Activated naive CD8-positive, alpha-beta T cell treated with anti-CD3 and anti-CD28 coated beads, Interleukin-2, amount 10 ng/mL, durations not matched to agents 7 days and 5 days (primary cell): ENCODE measurements at places on chromosomes 12 and 14.

DNA sequence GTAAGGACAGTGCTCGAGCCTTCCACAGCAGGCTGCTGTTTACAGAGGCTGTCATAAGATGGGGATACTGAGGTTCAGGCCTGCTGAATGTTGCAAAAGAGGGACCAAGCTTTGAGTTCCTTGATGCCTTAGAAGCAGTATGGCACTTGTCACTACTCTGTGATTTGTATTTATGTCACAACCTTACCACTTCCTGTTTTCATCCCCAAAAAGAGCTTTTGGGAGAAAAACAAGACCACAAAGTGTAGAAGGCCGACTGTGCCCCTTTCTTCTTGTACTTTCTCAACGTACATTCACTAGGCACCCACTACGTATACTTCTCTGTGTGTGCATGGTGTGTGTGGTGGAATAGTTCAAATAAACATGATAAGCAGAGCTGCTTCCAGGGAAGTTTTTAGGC lies 90.1 kb downstream of the DRAM1 start:
- no peak overlapping the region for H3K27ac ChIP-seq
- H3K36me3 ChIP-seq, result no peaks in the 10 kb centered on the region
- peaks cover 5% of the 10 kb centered on the region for H3K27me3 ChIP-seq
- H3K4me3 ChIP-seq, result no peak overlapping the region

- no peak overlapping the region for H3K27ac ChIP-seq
- H3K36me3 ChIP-seq, result no peaks in the 10 kb centered on the region
- H3K27me3 ChIP-seq, result no peaks in the 10 kb centered on the region
- no peak for DNase-seq
Measured at GRCh38 chr12:84397263-84397662, 515.3 kb downstream of the SLC6A15 start.

GRCh38 chr12:52010152-52010622 lies 3.4 kb downstream of the TAMALIN start:
- no peak for DNase-seq
- H3K4me1 ChIP-seq, result peaks cover 22% of the 10 kb centered on the region
- no peak overlapping the region for H3K4me3 ChIP-seq
- peaks cover 5% of the 10 kb centered on the region for H3K36me3 ChIP-seq

DNA sequence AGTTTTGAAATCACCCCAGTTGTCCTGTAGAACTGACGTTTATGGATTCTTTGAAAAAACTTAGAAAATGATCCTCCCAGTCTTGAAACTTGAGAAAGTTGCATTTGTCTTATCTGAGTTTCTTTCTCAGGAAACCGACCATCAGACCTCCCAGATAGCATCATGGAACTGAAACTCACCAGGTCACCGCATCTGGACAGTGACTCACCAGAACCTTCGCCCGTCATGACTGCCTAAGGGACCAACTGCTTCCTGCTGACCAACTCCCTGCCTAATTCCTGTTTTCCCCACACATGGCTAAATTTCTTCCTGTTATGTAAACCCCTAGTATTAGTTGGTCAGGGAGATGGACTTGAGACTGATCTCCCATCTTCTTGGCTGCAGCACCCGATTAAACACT lies 175.7 kb downstream of the RIMBP2 start:
- H3K4me1 ChIP-seq, result no peaks in the 10 kb centered on the region
- H3K36me3 ChIP-seq, result no peaks in the 10 kb centered on the region
- no peaks in the 10 kb centered on the region for H3K27me3 ChIP-seq
- H3K4me3 ChIP-seq, result no peak overlapping the region

DNA sequence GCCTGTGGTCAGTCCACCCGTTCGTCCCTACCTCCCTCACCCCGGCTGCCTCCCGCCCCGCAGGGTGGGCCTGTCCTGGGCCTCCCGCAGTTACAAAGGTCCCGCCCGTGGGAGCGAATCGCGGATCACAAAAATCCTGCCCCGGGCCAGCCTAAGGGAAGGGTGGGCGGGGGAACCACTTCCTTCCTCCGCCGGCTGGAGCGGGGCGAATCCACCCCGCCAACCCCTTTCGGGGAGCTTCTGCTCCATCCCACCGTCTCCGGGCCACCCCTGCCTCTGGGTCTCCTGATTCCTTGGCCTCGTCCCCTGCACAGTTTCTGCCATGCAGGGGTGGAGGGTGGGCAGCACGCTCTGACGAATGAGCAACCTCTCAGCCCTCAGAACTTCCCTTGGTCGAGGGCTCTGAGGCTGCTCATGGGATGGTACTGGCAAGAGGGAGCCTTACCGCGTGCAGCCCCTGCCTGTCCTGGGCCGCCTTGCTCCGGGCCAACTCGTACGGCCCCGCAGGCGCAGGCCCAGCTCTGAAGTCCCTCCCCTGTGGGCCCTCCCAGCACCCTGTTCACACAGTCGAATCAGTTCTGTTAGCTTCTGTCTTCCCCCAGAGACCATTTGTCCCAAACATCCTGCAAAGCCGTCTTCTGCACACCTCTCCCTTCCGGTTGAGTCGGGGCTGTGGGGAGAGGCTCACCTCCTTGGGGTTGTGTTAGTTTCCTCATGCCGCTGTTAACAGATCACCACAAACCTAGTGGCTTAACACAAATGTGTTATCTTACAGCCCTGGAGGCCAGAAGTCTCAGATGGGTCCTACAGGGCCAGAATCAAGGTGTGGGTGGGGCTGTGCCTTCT lies 589 bp upstream of the HVCN1 start:
- peak; percentile 81 for DNase-seq
- H3K4me3 ChIP-seq, result peak overlapping the region; percentile 95
- H3K36me3 ChIP-seq, result peaks cover 28% of the 10 kb centered on the region
- peak overlapping the region; percentile 100 for H3K27ac ChIP-seq
- no peaks in the 10 kb centered on the region for H3K27me3 ChIP-seq
- H3K4me1 ChIP-seq, result peaks cover 54% of the 10 kb centered on the region

DNA sequence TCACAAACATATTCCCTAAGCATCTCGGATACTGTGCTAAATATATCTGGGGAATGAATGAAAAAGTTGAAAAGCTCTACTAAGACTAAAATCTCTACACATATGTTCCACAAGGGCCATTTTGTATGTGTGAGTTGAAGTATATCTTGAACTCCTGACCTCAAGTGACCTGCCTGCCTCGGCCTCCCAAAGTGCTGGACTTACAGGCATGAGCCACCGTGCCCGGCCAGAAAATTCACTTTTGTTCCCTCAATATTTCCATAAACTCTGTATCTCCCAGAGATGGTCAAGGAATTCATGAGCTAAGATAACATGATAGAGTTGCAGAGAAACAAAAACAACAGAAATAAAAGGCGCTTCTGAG lies 1.5 kb upstream of the TUBA1C start:
- peaks cover 14% of the 10 kb centered on the region for H3K36me3 ChIP-seq
- H3K4me3 ChIP-seq, result peak overlapping the region; percentile 89
- no peak for DNase-seq

DNA sequence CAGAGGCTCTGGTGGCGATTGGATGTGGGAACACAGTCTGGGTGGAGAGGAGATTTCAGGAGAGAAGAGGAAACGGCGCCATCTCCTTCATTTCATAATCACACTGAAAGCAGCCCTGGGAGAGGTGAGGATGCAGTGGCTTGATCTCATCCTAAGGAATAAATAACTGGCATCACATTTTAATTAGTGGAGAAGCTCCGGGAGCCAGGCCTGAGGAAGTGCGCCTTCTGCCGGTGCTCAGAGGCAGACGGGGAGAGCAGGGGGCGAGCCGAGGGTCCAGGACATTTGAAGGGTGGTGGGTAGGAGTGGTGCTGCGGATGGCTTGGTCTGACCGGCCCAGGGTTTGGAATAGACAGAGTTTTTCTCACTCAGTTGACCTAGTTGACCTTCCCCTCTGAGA lies 265.0 kb downstream of the CACNA1C start:
- no peak overlapping the region for H3K27ac ChIP-seq
- no peaks in the 10 kb centered on the region for H3K36me3 ChIP-seq
- no peak for DNase-seq
- H3K27me3 ChIP-seq, result peaks cover 8% of the 10 kb centered on the region
- no peaks in the 10 kb centered on the region for H3K4me1 ChIP-seq

GRCh38 chr12:85092814-85093370 lies 56.7 kb downstream of the LRRIQ1 start:
- no peaks in the 10 kb centered on the region for H3K4me1 ChIP-seq
- DNase-seq, result no peak
- no peak overlapping the region for H3K4me3 ChIP-seq
- H3K36me3 ChIP-seq, result no peaks in the 10 kb centered on the region
- H3K27me3 ChIP-seq, result no peaks in the 10 kb centered on the region
- no peak overlapping the region for H3K27ac ChIP-seq
